ENCODE measurements at places on chromosomes 12 and 14.

DNA sequence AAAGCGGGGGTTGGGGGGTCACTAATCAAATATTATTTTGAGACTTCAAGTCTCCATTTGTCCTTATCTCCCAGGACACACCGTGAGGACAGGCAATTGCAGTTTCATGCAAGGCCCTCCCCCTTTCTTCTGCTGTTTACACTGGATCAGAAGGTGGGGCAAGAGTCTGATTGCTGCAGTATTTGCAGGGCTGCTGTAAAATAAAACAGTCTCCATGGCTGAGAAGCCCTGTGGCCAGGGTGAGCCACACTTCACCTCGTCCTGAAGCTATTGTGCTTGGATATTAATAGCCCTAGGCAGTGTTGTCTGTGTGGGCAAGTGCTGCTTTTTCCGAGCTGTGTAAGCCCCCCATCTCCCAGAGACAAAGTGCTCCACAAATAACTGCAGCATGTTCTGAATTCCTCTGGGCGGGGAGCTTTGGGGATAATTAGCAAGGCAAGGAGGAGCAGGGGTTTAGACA, 187.4 kb upstream of the NTF3 start:
- DNase-seq, result no peak

GRCh38 chr14:67186789-67187584, 2.3 kb upstream of the GARIN2 start:
- no peak for DNase-seq

DNA sequence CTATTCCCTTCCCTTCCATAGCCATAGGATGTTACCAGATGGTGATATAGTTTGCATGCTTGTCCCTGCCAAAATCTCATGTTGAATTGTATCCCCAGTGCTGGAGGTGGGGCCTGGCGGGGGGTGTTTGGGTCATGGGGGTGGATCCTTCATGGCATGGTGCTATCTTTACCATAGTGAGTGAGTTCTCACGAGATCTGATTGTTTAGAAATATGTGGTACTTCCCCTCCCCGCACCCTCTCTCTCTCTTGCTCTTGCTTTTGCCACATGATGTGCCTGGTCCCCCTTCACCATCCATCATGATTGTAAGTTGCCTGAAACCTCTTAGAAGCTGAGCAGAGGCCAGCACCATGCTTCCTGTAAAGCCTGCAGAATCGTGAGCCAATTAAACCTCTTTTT, 181.3 kb downstream of the CAND1 start:
- DNase-seq, result no peak

DNA sequence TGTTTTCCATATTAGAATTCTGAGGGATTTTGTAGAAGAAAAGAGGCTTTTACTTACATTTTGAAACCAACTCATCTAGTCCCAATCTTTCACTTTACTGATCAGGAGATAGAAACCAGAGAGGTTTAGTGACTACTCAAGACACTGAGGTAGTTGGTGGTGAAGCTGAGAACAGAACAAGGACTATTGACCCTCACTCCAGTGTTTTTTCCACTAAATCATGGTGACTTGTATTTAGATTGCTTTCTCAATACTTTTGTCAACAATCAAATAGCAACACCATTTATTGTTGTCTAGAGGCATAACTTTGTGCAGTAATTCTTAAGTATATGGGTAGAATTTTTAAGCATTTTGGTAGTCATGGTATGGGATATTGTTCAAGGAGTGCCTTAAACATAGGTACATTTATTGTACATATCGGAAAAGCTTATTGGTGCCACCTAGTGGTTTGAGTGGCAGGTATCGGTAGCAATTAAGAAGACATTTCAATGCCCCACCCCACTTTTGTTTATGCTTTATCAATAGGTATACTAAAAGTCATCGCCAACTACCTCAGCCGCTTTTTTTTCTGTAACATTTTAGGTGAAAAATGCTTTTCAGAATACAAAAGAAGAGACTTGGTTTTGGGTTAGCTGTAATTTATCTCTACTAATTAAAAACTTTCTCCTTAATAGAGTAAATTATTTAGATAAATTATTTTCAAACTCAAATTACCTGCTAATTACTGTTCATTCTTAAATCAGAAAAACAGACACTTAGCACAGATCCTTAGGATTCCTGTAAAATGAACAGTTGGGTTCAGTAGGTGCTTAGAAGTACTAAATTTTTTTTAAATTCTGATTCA, 47.3 kb upstream of the PAWR start:
- peak; percentile 74 for DNase-seq

- DNase-seq, result no peak
Observed at GRCh38 chr14:70924521-70924920, 17.3 kb downstream of the PCNX1 start.

GRCh38 chr14:67251573-67252226, 10.5 kb downstream of the PALS1 start:
- no peak for DNase-seq

GRCh38 chr12:19142499-19142898, 13.0 kb downstream of the PLEKHA5 start:
- DNase-seq, result no peak

GRCh38 chr14:69535230-69535848, 39.3 kb downstream of the CCDC177 start:
- peak; percentile 77 for DNase-seq

GRCh38 chr14:76862546-76863282, 36.5 kb downstream of the LRRC74A start:
- DNase-seq, result no peak

DNA sequence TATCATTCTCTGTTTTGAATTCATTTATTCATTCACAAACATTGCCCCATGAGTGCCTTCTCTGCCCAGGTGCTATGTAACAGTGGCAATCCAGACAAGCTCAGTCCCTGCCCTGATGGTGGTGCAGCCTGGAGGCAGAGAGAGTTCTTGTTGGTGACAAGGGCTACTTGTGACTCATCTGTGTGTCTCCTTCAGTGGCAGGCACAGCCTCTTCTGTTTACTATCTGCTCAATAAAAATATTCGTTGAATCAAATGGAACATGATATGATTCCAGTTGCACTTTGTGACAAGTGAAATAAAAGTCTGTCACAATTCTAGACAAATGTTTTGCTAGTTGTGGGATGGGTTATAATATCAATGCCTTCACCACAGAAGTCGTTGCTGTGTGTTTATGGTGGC, 20.6 kb upstream of the CPM start:
- no peak for DNase-seq
